ENCODE measurements at places on chromosomes 5 and 9.

DNA sequence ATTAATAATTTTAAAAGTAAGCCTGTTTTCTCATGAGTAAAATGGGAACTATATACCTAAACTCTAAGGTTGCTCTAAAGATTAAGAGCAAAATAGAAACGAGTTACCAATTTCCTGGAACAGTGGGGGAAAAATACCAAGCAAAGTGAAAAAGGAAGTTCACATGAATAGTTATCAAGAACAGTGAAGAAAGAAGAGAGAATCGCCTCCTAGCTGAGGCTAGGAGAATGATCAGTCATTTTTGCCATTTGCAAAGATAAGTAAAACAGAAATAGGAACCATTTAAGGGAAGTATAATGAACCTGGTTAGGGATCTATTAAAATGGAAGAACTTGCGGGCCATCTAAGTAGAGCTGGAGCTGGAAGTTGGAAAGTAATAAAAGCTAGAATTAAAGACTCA is 50.7 kb downstream of the P4HA2 start:
- no peak for DNase-seq

DNA sequence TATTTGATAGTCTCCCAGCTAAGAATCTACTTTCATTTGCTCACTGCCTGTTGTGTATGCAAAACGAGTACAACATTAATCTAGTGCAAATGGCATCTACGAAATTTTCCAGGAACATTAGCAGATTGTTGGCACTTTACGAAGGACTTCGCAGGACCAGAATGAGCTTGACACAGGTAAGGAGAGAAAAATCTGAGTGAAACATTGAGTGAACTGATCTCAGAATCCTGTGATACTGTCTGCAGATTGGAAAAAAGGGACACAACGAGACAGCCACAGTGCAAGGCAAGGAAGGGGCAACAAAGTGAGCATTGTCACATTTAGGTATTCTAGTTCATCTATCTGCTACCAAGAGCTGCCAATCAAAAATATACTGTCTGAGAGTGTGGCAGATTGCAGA is 350.5 kb downstream of the ZNF608 start:
- DNase-seq: no peak

GRCh38 chr5:2680979-2681378 is 70.5 kb downstream of the IRX2 start:
- no peak for DNase-seq

DNA sequence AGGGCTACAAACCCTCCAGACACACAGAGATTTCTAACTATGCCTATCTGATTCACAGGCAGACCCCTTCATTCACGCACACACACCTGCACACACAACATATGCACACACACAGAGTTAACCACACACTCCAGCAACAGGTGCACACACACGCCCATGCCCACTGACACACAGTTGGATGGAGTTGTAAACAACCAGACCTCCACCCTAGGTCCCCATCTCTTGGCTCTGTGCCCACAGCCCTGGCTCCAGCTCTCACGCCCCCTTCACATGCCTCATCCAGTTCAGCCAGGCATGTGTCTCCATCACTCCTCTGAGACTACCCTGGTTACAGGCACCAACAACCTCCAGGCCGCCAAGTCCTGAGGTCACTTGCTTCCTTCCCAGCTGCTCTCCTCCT is 61.1 kb downstream of the PSD2 start:
- no peak for DNase-seq

GRCh38 chr5:167678481-167678880 is 613.0 kb upstream of the WWC1 start:
- DNase-seq: peak; percentile 46

- DNase-seq: no peak
Measured at GRCh38 chr9:15304632-15305031, 2.4 kb downstream of the TTC39B start.

DNA sequence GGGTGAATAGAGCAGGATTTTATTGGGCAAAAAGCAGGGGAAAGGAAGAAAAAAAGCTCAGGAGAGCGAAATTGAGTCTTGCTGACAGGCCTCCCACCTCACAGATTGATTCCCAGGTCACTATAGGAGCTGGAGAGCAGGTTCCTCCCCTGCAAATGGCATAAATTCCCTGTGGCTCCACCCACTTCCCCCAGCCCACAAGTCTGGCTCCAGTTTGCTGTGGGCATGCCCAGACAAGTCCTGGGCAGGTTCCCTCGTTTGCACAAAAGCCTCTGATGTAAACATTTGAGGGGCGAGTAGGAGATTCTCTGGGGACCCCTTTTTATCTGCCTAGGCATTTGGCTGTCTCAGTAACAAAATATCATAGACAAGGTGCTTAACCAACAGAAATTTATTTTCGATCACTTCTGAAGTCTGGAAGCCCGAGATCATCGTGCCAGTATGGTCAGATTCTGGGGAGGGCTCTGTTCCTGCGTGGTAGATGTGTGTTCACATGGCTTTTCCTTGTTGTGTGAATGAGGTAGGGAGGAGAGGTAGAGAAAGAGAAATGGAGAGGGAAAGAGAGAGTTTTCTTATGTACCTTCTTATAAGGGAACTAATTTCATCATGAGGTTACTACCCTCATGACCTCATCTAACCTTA is 614.5 kb downstream of the MAT2B start:
- peak; percentile 63 for DNase-seq

DNA sequence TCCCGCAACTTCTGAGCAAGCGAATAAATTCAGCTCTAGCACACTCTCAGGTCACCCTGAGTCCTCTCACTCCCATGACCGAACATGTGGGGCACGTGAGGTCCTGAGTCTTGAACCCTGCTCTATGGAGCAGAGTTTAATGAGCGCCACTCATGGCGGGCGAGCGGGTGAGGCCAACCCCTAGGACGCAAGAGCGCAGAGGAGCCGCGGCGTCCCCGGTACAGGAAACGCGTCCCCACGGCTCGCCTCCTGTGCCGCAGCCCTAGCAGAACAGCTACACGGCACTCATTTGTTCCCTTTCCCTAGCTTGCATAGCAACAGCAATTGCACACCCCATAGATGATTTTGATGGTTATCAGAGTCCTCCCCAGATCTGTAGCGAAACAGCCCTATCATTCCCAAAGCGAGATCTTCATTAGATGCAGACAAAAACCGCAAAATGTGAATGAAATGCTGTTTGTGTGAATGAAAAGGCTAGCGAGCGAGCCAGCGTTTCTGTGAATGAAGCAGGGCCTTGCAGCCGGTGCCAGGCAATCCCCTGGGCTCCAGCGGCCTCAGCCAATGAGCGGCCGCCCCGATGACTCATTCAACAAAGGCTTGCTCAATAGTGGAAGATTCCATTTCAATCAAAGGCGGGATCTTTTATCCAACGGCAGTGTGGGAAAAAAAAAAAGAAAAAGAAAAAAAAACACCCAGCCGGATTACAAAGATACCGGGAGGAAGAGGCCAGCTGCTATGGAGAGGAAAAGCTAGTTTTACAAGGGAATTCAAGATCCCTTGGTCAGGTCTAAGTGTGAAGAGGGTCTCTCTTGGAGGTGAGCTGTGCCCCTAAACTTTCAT is 1.5 kb upstream of the SHC3 start:
- peak; percentile 98 for DNase-seq

GRCh38 chr9:3585606-3586005 is 59.8 kb upstream of the RFX3 start:
- DNase-seq: no peak

GRCh38 chr5:74127381-74128320 is 501.7 kb downstream of the ARHGEF28 start:
- DNase-seq: peak; percentile 54

DNA sequence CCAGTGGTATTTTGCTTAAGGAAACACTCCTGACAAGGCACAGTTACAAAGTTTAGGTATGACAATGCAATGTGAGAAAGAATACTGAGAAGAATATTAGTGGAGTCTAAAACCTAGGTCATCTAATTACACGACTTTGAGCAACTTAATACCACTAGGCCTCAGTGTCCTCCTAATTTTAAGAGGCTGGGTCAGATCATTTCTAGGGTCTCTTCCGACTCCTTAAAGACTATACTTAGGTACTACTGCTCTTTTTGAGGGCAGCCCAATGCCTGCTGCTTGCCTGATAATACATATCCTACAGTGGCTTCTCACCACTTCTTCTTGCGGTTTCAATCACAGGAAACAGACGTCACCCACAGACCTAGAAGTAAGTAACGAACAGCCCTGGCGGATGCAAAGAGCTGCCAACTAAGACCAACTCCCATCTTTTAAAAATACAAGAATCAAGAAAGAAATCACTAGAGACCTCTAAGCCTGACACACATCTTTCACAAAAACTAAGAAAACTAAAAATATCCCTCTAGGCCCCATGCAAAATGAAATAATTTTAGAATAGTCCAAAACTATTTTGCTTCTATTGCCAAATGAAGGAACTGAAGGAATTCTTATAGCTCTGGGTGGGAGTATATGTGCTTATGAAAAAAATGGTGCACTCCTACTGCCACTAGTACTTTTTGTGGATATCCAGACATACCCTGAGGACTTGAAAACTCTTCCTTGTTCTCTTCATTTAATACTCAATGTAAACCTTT is 13.1 kb downstream of the DIAPH1 start:
- DNase-seq: no peak
